Right ventricle myocardium inferior (tissue), 1 donor: ENCODE measurements at places on chromosomes 4 and X. TPM values are rescaled to one million over a fixed set of nuclear protein-coding genes. Genes with fewer than 3 reads are reported as not detected.

- no peak for DNase-seq
Observed at GRCh38 chr4:108118505-108118904, 50.2 kb downstream of the LEF1 start.

DNA sequence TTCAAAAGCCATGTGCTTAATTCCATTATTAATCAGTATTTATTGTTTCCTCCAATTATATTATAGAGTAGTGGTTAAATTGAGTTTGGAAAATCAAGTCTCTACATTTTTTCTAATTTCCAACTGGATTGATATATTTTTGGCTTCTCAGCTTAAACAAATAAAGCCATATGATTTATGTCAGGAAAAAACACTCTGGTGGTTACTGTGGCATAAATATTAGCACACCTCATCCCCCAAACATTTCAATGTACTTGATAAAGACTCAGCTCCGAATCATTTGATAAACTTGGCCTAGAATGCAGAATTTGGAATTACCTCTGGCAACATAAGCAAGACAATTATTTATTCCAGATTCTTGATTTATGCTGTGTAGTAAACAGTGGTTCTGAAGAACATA, 2313.8 kb downstream of the ARAP2 start:
- no peak for DNase-seq

DNA sequence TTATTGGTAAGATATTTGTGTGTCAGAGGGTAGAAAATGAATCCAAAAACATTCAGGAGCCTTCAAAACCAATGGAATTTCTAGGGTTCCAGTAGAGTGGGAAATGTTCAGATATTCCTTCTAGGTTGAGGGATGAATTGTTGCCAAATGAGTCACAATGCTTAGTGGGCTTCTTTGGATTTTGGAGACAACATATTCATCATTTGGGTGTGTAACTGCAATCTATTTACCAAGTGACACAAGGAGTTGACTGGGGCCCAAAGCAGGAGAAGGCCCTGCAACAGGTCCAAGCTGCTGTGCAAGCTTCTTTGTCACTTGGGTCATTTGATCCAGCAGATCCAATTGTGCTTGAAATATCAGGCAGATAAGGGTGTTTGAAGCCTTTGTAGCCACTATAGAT, 551.5 kb upstream of the PITX2 start:
- DNase-seq: no peak

- DNase-seq: no peak
Observed at GRCh38 chrX:73562458-73562857, 539 bp upstream of the CHIC1 start.

GRCh38 chr4:168631241-168632162, 134.7 kb downstream of the PALLD start:
- DNase-seq: peak; percentile 77

DNA sequence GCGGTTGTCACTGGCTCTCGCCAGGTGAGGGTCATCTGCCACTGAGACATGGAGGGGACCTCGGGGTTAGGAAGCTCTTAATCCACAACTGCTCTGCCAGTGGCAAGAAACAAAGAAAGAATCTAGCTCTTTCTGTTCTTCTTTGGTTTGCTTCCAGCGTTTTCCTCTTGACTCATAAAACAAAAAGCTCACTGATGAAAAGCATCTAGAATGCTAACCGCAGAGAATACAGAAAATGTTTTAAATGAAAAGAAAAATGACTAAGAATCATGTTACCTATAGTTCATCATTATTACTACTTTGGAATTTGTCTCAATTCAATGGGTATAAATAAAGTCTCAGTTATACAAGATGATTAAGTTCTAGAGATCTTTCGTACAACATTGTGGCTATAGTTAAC, 274.8 kb upstream of the TENM3 start:
- no peak for DNase-seq

- DNase-seq: no peak
Observed at GRCh38 chr4:103753868-103754653, 34.3 kb upstream of the TACR3 start.

DNA sequence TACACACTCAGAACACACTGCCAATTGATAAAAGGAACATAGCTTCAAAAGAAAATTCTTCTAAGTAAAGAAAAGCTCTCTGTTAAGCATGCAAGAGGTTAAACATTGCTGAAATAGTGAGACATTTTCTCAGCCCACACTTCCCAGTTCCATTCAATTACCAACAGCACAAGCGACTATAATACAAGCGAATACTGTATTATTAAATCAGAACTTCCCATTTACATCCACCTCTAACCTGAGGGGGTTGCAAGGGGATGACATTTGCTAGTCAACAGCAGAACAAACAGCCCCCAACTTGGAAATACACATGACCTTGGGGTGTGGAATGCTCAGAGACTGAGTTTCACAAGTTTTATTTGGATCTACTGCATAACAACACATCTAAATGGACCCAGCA, 1.1 kb downstream of the FSTL5 start:
- DNase-seq: no peak

DNA sequence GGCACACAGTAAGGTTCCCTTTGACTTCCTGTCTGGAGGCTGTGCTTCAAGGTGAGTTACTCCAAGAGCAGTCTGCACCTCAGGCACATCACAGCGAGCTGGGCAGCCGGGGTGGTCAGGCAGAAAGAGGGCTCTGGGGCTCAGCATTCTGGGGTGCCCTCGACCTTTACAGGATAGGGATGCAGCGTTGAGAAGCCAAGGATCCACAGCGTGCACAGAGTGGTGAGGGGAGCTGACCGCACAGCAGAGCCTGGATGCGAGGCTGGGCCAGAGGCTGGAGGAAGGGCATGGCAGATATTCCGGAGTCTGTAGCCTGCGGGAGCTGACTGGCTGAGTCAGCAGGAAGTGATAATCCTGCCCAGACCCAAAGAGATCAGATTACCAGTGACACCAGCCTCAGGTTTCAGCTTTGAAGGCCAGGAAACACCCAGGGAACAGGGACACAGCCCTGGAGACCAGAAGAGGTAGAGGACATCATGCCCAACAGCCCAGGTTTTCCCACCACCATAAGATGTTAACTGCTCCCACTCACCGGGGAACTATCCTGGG, 38.4 kb upstream of the PDLIM3 start:
- DNase-seq: no peak

GRCh38 chrX:39331082-39331704, 529.9 kb downstream of the MID1IP1 start:
- no peak for DNase-seq

DNA sequence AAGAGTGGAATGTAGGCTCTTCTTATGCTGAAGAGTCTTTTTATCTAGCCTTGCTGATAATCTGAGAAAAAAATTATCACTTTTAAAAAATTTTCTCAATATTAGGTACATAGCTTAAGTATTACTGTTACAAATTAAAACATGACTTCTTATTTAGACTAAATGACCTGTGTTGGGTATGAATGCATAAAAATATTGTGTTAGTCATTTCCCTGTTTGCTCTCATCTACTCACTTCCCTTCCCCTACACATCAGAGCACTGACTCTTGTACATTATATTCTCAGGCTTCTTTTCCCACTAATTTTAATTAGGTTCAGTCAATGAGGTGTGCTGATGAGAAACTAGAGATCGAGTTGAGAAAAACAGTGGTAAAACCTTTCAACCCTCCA, 881.0 kb downstream of the PCDH18 start:
- DNase-seq: no peak

The PNMA6A gene
- total RNA-seq: 2.2 TPM

The GIMD1 gene
- total RNA-seq: not detected

The STK26 gene
- total RNA-seq: 1.1 TPM

The AADAT gene
- 1.4 TPM for total RNA-seq

The MAP3K15 gene
- not detected for total RNA-seq

The FGFBP2 gene
- 2.7 TPM for total RNA-seq

The NEUROG2 gene
- total RNA-seq: not detected

The RBMXL3 gene
- total RNA-seq: not detected
